GOT3 (cell line): ENCODE measurements at places on chromosomes 7 and 10.

- no peak for DNase-seq
Measured at GRCh38 chr7:127885222-127885772, 145.9 kb downstream of the LRRC4 start.

DNA sequence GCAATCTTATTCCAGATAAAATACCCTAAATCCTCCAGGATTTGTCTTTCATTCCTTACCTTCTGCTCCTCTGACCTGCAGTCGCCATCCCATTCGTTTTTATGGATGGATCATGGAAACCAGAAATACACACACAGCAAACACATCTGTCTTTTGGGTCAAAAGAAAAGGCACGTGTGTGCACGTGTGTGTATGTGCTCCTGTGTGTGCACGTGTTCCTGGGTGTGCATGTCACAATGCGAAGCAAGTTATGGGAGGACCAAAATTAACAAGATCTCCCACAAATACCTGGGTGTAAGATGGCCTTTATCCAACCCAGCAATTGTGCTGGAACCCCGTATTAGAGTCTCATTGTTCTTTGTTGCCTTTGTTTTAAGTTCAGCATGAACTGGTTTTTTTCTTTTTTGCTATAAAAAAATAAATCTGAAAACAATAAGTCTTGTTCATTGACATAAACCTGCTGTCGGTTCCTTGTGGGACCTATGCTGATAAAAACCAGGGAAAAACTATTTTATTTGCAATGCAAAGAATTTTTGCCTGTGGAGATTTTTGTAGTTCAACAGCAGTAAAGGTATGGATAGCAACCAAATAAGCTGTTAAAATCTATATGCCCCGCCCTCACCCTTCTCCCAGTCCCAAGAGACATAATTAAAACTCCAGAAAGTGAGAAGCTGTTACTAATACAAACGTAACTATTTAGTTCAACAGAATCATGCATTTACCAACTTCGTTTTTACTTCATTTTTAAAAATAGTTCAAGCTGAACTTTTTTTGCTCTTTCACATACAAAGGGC lies 229.6 kb downstream of the CREB5 start:
- no peak for DNase-seq

DNA sequence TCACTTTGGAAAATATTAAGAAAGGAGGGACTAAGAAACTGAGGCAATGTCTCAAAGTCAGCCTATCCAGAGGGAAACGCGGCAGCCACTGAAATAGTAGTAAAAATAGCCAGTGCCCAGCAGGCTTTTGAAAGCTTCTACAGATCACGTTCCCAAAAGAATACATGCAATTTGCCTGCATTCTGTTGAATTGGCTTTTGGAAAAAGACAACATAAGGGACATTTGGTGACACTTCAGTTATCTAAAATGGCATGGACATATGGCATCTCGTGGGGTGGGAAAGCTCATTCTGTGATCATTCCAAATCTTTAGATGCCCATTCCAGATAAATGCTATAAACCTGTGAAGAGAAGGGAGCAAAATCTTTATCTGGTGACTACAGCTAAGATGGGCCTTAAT lies 82.8 kb upstream of the PDE1C start:
- no peak for DNase-seq

DNA sequence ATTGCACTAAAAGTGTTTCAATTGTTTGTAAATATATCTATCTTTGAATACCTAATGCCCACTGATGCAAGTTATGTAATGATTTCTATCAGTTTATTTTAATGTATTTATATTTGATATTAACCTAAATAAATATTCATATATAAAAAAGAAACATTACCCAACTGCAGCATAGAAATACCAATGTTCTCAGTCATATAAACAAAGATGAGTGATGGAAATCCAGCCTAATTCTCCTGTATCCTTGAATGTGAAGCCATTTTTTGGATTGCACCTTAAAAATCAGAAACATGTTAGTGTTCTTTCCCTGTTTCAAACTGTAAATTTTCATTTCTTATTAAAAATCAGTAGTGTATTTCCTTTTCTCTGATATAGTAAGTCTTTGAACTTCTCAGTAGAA lies 305.8 kb upstream of the GNAI1 start:
- DNase-seq: no peak

DNA sequence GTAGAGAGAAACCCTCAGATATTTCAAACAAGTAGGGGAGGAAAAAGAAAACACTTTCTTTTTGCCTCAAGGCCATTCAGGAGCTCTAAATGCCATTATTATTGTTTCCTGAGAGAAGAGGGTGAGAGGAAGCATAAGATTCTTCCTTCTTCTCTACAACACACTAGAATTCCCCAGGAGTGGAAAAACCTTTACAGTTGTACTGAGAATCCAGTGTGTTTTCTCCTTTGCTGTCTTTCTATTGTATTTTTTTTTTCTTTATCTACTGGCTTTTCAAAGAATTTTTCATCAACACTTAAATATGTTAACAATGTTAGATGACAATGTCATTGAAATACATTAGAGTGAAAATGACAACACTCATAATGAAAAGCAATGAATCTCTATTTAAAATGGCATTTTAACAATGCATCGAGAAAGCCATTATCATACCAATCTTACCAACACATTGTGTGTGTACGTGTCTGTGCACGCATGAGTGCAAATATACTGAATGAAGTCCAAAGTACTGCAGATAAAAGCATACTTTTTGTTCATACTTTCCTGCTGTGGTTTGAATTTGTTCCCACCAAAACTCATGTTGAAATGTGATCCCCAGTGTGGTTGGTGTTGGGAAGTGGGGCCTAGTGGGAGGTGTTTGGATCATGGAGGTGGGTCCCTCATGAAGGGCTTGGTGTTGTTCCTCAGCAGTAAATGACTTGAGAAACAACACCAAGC lies 24.2 kb upstream of the MACC1 start:
- DNase-seq: no peak

DNA sequence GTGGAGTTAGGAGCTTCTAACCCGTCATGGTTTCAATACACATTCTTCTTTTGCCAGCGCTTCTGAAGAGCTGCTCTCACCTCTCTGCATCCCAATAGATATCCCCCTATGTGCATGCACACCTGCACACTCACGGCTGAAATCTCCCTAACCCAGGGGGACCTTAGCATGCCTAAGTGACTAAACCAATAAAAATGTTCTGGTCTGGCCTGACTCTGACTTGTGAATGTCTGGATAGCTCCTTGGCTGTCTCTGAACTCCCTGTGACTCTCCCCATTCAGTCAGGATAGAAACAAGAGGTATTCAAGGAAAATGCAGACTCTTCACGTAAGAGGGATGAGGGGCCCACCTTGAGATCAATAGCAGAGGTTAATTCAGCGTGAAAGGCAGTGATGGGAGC lies 22.4 kb downstream of the PRSS2 start:
- no peak for DNase-seq
